ENCODE measurements at places on chromosomes 2 and 18.

DNA sequence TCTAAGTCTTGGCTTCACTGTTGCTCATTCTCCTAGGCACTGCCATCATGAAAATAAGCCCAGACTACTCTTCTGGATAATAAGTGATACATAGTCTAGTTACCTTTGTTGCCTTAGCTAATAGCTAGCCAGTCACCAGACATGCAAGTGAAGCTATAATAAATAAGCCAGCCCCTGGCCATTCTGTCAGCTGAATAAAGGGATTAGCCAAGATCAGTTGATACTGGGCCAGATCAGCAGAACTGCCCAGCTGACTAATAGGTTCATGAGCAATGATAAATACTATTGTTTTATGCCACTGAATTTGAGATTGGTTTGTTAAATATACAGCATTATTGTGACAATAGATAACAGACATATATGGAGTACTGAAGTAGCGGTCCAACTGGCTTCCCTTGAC, 8.0 kb upstream of the C2orf69 start:
- DNase-seq: no peak

GRCh38 chr2:202508686-202509085, 126.1 kb upstream of the FAM117B start:
- no peak for DNase-seq

GRCh38 chr2:8502316-8502715, 179.5 kb upstream of the ID2 start:
- DNase-seq: no peak

- no peak for DNase-seq
These were observed 15.0 kb downstream of the MLPH start for GRCh38 chr2:237501892-237502513.

- DNase-seq: no peak
These were observed 56.1 kb upstream of the SLC35G4 start for GRCh38 chr18:11553098-11553940.

- no peak for DNase-seq
These were observed 21.2 kb upstream of the DARS1 start for GRCh38 chr2:136006658-136007057.

DNA sequence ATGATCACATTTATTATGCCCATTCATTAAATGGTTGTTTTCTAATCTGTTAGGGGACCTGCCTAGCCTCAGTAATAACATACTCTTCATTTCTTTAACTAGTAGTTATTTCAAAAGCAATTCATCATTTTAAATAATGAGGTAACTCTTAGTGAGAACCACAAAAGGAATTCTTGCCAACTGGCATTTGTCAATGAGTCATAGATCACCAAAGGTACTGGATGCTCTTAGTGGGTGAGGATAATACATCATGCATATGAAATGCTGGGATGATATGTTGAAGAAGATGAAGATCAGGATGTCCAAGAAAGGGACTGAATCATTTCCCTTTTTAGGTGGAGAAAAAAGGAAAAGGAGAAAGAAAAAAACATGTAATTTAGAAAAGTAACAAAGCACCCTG, 826.2 kb upstream of the DDX18 start:
- DNase-seq: no peak
